NCI-H510A treated with DMSO at 0.1 percent for 48 hours (cell line): ENCODE measurements at places on chromosomes 1 and 21.

DNA sequence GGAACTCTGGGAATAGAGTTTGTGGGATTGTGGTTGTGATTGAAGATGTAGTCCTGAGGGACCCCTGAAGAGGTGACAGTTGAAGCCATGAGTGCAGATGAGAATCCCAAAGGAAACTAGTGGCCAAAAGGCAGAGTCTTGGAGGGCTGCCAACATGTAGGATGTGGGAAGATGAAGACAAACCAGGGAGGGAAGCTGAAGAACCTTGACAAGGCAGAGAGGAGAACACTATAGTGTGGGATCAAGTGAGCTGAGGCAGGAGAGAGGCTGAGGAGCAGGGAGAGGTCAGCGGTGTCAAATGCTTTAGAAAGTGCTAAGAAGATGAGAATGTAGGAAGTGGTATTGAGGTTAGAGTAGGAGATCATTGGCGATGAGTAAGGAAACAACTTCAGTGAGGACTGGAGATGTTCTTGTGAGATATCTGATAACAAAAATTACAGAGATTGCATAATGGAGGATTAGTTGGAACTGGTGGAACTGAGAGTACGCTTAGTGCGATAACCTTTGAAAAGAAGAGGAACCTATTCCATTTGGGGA is 88.5 kb upstream of the VCAM1 start:
- no peak for DNase-seq

- DNase-seq = peak; percentile 63
These were observed 241.0 kb downstream of the KCNJ6 start for GRCh38 chr21:37675202-37675801.

GRCh38 chr1:149927056-149927562 is 494 bp downstream of the SF3B4 start:
- DNase-seq = no peak

GRCh38 chr1:213244664-213245091 is 193.6 kb downstream of the RPS6KC1 start:
- DNase-seq = peak; percentile 87

GRCh38 chr1:48414264-48414663 is 57.7 kb downstream of the SPATA6 start:
- DNase-seq = no peak

DNA sequence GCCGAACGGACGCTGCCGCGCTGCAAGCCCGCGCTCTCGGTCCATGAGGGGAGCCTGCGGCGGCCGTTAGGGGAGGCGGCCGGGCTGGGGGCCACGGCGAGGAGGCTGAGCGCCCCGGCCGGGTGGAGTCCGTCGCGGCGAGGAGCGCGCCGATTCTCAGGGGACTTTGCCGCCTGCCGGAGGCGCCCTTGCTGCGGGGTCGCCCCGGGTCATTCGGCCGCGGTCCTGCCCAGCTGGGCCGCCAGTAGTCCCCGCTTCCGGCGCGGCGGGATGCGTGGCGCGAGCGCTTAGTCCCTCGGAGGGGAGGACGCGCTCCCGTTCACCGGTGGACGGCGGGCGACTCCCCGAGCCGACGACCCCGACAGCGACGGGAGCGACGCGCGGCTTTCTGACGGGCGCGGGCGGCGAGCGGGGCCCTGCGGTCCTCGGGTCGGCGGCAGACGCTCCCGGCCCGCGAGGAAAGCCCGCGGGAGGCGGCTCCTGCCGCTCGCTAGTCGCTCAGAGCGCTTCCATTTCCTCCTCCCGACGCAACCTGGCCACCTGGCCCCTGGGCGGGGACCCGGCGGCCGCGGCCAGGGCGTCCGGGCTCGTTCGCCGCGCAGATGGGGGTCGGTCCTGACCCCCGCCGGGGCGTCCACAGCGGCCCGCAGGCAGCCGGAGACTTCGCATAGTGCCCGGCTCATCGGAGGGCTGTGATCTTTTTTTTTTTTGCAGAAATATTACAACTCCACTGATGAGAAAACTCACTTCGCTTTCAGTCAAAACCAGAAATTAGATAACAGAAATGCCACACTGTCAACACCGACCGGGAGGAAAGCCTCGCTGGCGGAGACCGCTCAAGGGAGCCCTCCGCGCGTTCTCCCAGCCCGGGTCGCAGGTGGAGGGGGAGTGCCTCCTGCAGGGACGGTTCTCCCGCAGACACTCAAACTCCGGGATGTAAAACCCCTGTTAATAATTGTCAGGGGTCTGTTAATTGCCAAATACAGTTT is 641 bp upstream of the ZBTB21 start:
- DNase-seq = no peak

DNA sequence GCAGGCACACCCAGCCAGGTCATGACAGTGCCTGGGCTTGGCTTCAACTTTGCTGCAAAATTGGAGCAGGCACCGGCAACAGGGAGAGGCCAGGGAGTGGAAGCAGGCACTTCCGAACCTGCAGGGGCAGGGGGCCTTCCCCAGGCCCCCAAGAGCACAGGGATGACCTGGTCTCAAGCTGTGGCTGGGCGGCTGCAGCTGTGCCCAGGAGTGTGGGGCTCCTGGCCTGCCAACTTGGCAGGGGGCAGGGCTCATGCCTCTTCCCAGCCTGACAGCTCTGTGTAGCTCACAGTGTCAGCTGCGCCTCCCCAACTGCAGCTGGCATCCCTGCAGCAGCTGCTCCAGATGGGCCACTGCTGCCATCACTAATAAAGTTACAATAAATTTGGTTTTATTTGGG is 51.5 kb upstream of the SCYL3 start:
- no peak for DNase-seq

GRCh38 chr1:99591886-99592285 is 54.0 kb upstream of the PALMD start:
- no peak for DNase-seq

DNA sequence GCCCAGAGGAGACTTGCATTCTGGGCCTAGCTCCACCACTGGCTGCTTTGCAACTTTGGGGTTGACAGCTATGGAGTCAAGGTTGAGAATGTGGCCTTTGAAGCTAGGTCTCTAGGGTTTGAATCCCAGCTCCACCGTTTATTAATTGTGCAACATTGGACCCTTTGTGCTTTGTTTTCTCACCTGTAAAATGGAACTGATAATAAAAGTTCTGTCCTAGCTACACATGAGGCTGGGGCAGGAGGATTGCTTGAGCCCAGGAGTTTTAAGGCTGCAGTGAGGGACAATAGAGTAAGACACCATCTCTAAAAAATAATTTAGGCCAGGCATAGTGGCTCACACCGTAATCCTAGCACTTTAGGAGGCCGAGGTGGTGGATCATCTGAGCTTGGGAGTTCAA is 15.2 kb upstream of the LMNA start:
- DNase-seq = no peak

DNA sequence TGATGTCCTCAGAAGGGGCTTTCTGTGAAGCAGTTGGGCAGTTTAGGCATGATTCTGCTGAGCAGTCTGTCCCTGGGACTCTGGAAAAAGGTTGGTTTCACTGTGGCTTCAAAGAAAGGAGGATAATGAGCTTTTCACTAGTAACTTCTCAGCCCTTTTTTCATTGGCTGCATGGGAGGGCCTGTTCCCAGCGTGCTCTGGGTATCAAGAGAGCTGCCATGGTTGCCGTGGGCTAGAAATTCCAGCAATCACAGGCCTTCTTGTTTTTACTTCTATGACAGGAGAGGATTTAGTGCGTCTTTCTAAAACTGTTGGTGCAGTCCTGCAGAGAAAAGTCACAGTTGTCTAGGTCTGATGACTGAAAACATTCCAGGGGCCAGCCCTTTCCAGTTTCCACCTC is 7.2 kb downstream of the SZRD1 start:
- no peak for DNase-seq

DNA sequence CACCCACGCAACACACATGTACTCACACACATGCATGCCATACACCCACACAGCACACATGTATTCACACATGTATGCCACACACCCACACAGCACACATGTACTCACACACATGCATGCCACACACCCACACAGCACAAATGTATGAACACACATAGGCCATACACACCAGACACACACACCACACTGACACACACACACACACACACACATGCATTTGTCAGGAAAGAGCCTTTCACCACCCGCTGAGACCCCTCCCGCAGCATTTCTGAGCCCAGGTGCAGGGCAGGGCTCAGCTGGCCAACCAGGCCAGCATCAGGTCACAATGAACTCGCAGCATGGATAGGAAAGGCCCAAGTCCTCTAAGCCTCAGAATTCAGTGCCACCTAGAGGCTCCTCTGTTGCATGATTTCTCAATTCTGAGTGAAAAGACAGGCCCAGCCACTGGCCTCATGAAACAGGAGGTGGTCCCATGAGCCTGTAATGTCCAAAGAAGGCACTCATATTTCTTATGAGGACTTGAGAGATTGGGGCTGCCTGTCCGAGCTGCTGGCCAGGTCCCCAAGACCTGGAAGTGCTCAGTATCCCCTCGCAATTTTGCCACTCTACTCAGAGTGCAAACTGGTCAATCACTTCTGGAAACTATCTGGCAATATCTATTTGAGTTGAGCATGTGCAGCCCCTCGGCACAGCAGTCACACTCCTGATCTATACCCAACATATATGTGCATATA is 57.3 kb downstream of the PSMG1 start:
- peak; percentile 89 for DNase-seq

DNA sequence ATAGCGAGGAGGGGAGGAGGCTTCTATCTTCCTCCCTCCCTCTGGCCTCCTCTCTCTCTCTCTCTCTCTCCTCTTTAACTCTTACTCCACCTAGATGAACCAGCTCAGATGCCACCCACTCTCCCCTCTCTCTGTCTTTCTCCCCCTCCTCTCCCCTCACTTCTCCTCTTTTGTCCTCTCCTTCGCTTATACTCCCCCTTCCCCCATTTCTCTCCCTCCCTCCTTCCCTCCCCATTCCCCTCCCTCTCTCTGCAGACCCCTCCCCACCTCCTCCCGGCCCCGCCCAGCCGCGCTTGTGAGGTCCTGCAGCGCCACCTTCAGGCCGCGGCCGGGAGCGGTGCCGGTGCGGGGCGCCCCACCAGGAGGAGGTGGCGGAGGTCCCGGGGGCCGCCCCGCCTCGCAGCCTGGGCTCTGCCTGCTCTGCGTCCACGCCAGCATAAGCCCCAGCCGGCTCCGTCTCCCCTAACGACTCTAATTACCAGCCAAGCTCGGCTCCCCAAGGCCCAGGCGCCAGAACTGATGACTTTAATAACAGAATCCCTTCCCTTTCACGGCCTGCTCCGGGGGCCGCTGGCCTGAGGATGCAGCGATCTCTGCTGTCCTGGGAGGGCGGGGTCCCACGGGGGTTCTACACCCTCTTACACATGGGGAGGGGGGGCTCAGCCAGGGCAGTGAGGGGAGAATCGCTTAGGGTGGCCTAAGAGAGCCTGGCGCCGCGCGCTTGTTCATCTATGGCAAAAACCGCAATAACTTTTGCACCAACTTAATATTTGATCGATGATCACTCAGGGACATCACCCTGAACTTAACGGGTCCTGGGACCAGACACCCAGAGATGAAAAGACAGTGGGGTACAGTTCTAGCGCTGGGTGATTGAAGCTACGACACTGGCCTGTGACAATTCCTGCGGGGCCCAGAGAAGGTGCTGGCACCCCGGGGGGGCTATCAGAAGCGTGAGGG is 637.3 kb downstream of the MATN1 start:
- no peak for DNase-seq

DNA sequence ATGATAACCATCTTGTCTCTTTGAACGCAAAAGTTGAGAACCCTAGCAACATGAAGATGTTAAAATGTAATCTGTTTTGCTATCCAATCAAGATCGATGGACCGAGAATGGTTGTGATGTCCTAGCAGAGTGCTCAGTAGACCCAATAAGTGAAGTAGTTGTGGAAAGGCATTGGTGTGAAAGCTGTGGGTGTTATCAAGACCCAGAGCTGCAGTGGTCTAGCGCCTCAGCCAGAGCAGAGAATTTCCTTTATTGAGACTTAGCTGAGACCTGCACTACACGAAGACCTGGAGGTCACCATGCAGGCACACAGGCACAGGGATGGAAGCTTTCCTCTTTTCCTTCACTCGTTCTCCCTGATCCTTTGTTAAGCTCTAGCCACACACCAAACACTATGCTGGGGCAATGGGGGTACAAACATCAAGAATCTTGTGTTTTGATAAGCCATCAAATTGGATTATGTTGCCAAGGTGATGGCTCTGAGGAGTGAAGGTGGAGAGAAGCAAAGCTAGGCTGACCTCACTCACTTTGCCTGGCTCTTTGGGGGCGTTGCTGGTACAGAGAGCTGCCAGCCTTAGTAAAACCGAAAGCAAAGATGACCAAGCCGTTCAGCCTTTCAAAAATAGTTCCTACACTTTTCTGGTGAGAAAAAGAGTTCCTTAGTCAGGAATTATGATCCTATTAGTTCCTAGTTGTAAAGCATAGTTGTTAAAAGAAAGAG is 24.1 kb downstream of the METTL13 start:
- no peak for DNase-seq

- DNase-seq = no peak
These were observed 601 bp downstream of the JMJD4 start for GRCh38 chr1:227734546-227734855.

- no peak for DNase-seq
These were observed 118.5 kb upstream of the NGF start for GRCh38 chr1:115456441-115456961.

DNA sequence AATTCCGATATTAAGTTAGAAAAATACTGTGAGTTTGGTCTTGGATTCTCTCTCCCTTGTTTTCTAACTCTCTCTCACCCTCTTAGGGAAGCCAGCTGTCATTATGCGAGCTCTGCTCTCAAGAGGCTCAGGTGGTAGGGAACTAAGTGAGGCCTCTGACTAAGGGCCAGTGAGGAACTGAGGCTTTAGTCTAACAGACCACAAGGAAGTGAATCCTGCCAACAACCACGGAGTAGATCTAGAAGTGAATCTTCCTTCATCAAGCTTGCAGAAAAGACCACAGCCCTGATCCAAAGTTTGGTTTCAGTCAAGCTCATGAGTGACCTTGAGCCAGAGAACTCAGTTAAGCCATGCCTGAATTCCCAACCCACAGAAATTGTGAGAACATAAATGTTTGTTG is 180.1 kb upstream of the PRMT6 start:
- peak; percentile 51 for DNase-seq

- no peak for DNase-seq
These were observed 111.8 kb upstream of the ADAR start for GRCh38 chr1:154719586-154720327.

DNA sequence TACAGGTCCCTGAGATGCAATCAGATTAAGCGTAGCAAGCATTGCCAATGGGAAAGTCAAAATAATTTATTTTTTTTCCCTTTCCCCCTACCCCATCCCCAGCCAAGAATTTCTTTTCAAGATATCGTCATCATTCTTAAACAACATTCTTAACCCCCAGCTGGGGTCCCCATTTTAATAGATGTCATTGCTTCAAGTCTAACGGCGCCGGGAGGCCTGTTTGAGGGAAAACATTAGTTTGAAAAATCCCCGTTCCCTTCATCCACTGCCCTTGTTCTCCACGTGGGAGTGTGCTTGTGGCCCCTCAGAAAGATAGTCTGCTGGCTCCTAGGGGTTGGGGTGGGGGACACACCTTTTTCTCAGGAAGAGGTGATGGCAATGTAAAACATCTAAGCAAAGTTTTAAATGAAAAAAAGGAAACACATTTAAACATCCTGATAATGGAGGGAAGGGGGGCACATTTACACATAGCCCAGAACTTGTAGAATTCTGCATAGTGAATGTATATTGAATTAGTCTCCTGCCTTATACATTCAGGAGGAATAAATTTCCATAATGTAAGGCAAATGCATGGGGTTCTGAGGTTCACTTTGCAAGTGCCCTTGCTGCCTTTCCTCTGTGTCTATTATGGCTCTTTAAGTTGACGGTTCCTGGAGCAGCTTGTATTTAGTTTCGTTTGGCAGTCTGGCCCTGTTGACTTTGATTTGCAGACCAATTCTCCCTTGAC is 6.8 kb downstream of the TRNP1 start:
- no peak for DNase-seq
